Uterus (tissue), 4 donors: ENCODE measurements at places on chromosomes 1 and 21. TPM values are rescaled to one million over a fixed set of nuclear protein-coding genes. Genes with fewer than 3 reads are reported as not detected.

GMEB1 gene
- total RNA-seq: 2.4 TPM

MYBPH gene
- not detected for total RNA-seq

GPR3 gene
- not detected for total RNA-seq

- no peak for DNase-seq
Measured at GRCh38 chr1:87236585-87236984, 92.1 kb upstream of the LMO4 start.

- no peak for DNase-seq
Measured at GRCh38 chr1:190479050-190479397, 1.4 kb upstream of the BRINP3 start.

- DNase-seq: peak; percentile 52
Measured at GRCh38 chr1:59976194-59977074, 49.9 kb upstream of the CYP2J2 start.

GRCh38 chr1:24388331-24388885, 25.2 kb downstream of the STPG1 start:
- DNase-seq: no peak
